ENCODE measurements at places on chromosomes 5 and 9.
A peak's percentile ranks its signal among the peaks of the same experiment; 100 is the strongest.

DNA sequence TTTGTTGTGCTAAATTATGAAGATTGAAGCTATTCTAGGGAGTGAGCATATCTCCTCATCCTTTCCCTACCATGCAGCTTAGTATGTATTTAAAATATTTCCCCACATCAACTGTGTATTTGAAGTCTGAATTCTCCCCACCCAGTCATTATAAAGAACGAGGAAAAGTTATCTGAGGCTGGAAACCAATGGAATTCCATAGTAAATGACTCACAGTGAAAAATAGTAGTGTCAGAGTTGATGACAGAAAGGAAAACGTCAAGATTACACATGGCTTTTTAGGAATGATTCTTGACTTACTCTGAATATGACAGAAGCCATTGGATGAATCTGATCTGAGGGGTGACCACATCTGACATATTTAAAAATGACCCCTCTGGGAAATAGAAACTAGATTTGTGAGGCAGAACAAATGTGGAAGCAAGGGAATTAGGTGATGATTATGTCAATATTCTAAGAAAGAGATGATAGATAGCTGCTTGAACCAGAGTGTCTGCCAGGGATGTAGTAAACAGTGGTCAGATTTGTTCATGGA lies 1768.9 kb upstream of the CDH9 start:
- DNase-seq, result no peak

DNA sequence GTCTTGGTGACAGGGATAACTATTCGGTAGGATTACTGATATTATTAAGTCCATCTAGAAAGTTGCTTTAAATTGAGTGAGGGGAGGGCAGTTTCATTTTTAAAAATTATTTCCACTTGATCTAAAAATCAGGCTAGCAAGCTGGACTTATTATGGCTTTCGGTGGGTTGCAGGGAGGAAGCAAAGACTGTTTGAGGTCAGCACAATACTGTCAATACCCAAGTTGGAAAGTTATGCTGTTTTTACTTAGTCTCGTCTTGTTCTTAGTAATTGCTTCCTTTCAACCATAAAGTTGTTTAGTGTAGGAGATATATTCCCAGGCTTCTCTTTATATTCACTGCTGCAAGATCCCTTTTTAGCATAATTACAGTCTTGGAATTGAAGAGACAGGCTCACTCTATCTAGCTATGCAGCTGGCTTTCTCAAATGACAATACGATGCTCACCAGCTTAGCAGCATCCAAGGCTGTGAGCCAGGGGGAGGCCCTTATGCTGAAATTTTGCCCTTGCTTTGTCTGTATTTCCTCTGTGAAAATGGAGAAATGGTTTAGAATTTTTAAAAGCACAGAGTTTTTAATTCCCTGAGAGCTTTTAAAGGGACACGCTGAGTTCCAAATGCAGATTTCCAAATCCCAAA lies 68.2 kb upstream of the APC start:
- DNase-seq, result no peak

DNA sequence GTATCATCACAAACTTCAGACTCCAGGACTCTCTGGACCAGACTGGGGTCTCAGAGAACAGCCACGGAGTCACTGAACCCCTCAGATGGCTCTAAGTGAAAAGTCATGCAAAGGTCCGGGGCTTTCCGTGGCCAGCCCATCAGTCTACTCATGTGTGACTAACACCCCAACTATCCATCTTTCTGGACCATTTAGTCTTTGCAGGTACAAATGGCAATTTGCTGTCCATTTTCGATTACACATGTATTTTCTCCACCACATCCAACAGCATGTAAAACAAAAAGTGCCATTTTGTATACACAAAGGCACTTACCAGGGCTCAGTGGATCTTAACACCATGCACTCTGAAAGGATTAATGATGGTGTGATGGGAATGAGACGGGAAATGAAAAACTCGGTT lies 387.7 kb downstream of the BNC2 start:
- no peak for DNase-seq

- no peak for DNase-seq
Observed at GRCh38 chr5:175582697-175583096, 75.2 kb upstream of the HRH2 start.

DNA sequence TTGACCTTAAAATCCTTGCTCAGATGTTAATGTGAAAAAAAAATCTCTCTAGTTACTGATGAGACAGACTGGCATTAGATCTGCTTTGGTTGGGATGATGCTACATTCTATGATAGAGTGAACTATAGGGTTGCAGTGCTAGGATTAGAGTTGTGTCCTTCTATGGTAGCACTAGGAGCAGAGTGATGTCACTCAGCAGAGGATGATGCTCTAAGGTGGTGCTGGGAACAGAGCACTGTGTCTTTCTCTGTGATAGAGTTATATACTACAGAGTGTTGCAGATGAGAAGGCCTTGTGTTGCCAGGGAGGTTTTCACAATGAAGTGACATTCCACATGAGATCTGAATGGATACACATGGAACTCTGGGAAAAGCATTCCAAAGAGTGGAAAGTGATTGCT lies 462.3 kb downstream of the CDH12 start:
- no peak for DNase-seq

- DNase-seq, result no peak
Observed at GRCh38 chr9:105338308-105338707, 93.9 kb downstream of the SLC44A1 start.

GRCh38 chr5:140977003-140977402 lies 10.7 kb downstream of the PCDHAC2 start:
- no peak for DNase-seq

DNA sequence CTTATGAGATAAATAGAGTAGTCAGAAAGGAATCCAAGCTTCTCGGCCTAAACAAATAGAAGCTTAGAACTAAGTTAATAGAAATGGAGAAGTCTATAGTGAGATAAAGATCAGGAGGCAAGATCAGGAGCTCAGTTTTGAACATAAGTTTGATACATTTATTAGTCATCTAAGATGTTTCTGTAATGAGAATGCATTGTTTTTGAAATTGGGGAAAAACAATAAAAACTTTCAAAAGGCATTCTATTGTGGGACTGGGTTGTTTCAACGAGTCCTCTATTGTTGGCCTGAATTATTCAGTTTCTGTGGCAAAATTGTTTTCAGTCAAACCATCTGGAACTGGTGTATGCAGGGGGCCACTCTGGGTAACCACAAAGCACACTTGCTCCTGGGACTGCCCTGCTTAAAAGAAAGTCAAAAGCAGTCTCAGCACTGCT lies 181.0 kb upstream of the CLINT1 start:
- DNase-seq, result no peak

- no peak for DNase-seq
Observed at GRCh38 chr9:110809038-110809595, 140.5 kb downstream of the MUSK start.

DNA sequence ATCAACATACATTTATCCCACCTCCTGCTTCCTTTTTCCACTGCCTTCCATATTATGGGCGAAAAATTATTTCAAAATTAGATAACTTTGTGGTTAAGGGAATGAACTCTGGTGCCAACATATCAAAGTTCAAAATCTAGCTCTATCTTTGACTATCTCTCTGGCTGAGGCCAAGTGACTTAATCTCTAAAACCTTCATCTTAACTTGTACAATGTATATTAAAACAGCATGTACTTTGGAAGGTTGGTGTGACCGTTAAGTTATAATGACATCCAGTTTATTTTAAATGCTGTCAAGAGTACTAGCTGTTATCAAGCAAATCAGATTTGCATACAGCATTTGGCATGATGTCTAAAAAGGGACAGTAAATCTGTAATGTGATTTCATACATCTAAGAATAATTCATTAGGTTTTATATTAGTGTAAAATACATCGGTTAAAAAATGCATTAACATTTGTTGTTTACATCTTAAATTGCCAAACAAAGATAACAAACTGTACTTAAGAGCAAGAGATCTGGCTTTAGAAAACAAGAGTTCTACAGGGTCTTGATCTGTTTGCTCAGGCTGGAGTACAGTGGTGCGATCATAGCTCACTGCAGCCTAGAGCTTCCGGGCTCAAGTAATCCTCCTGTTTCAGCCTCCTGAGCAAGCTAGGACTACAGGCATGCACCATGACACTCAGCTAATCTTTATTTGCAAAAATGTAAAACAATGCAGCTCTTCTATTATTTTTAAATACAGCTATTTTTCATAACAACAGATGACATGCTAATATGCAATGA lies 102.8 kb downstream of the CDH18 start:
- DNase-seq, result no peak

DNA sequence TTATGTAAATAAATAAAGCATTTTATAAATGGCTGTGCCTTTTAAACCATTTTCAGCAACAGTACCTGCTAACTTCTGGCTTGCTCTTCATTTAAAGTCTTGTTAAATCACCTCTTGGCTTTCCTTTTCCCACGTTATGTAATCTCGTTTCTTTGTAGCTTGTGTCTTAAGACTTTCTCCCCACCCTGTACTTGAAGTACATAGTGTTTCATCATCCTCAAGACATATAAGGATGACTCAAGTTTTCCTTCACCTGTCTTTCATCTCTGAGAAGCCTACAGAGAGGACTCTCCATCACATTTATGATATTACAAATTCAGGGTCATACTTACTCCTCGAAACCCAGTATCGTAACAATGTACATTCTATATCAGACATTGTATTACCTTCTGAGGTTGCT lies 33.9 kb downstream of the PRELID2 start:
- no peak for DNase-seq

GRCh38 chr9:136110082-136111061 lies 8.3 kb downstream of the TMEM250 start:
- peak; percentile 54 for DNase-seq

- no peak for DNase-seq
Observed at GRCh38 chr9:136020206-136020605, 59.0 kb upstream of the UBAC1 start.

DNA sequence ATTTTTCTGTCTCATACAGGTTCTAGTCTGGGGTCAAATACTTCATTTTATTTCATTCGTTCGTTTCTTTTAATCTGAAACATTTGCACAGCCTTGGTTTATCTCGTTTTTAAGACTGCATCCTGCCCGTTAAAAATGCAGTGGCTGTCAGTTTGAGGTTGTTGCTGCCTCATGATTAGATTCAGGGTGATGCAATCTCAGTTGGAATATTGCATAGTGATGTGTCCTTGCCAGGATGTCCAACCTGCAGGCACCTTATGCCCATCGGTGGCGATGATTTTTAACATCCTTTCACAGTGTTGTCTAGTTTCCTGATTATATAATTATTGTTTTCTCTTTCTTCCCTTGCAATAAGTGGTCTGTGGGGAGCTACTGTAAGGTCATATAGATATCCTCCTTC lies 45.1 kb downstream of the SH3GL2 start:
- no peak for DNase-seq

DNA sequence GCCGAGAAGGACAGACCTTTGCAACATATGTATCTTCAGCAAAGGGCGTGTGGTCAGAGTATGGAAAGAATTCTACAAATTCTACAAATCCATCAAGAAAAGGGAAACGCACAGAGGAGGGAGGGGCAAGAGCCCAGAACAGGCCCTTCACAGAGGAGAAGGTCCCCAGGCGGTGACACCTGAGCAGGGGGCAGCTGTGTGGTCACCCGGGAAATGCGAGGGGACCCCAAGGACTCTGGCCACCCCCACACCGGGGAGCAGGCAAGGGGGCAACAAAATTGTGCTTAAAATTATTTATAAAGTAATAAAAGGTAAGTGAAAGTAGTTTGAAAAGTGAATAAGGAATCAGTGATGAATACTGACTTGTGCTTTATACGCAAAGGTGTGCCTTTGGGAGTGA lies 17.6 kb downstream of the NACC2 start:
- no peak for DNase-seq

DNA sequence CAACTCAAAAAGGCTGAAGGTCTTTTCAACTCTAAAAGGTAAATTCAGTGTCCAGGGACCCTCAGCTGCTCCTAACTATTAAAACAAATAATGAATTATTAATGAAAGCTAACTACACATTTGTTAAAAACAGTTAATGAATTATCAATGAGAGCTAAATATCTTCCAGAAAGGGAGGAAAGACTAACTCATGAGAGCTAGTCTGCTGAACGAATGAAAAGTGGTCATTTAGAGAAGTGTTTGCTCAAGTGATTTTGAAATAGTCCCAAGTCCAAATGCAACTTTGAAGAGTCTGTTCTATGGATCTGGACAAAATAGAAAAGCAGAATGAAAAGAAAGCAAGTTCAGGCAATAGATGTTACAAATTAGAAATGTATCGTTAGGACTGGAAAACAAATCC lies 133.9 kb upstream of the SPEF2 start:
- DNase-seq, result no peak

DNA sequence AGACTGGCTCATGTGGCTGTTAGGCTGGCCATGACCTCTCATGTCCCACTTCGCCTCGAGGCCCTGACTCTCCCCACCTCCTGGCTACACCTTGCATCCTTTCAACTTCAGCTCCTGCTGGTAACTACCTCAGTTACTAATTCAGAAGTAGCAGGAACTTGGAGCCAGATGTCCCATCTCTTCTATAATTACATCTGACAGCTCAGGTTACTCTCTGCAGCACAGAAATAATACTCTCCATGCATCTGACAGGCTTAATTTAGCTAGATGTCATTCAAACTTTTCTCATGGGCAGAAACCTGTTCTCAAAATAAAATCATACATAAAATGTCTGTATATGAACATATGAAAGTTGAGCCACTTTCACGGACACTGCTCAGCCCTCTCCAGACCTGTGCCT lies 92.2 kb upstream of the IL33 start:
- DNase-seq, result no peak

- DNase-seq, result no peak
Observed at GRCh38 chr5:138677782-138678181, 75.4 kb upstream of the CTNNA1 start.

Data from NCI-H1092 treated with DMSO at 0.1 percent for 48 hours (cell line).